ENCODE measurements at places on chromosomes 11 and 22. TPM values are rescaled to one million over a fixed set of nuclear protein-coding genes. Genes with fewer than 3 reads are reported as not detected.

Gene A4GALT
- not detected for total RNA-seq

Gene OR8G5
- not detected for total RNA-seq

Gene MPPED2
- total RNA-seq = 0.19 TPM

Gene FUT4
- 6.2 TPM for total RNA-seq

Gene C11orf86
- total RNA-seq = not detected

GRCh38 chr11:73142128-73142377 is at the start of gene FCHSD2:
Gene FCHSD2, minus strand, starts transcription at chr11:73142318. Its CDS starts 441 bp downstream, at chr11:73141877.
- peak; percentile 68 for DNase-seq
- peak within 1 kb of the TSS; percentile 98 for H3K4me3 ChIP-seq
- peak within 1 kb of the TSS; percentile 96 for H3K27ac ChIP-seq
- H3K4me1 ChIP-seq = peaks cover 41% of the 10 kb centered on the region
- no peaks in the 10 kb centered on the region for H3K27me3 ChIP-seq

- H3K27me3 ChIP-seq = no peaks in the 10 kb centered on the region
- H3K4me3 ChIP-seq = no peak overlapping the region
- DNase-seq = no peak
- H3K4me1 ChIP-seq = no peaks in the 10 kb centered on the region
- H3K36me3 ChIP-seq = peaks cover 11% of the 10 kb centered on the region
- no peak overlapping the region for H3K27ac ChIP-seq
Measured at GRCh38 chr11:44080951-44081350, 14.5 kb upstream of the EXT2 start.

DNA sequence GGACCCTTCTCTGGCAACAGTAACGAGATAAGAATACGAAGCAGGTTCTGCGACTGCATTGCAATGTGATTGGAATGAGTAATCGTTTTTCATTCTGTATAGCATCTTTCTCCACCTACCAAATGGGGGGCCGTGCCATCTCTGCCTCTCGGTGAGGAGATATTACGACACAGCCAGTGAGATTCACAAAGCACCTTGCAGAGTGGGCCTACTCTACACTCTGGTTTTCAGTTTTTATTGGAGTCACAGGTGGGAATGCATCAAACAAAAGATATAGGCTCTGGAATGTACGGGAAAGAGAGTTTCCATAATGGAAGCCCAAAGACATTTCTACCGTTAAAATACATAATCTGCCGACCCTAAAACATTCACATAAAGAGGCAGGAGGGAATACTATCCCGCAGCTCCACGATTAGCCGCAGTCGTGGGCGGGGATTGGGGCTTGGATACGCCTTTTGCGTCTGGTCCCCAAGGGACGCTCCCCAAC is 423 bp upstream of the RTN3 start:
- H3K36me3 ChIP-seq = no peaks in the 10 kb centered on the region
- H3K27me3 ChIP-seq = no peaks in the 10 kb centered on the region
- H3K4me1 ChIP-seq = peaks cover 20% of the 10 kb centered on the region
- no peak for DNase-seq
- H3K4me3 ChIP-seq = peak overlapping the region; percentile 85
- H3K27ac ChIP-seq = peak overlapping the region; percentile 75

GRCh38 chr22:20926243-20926642 is 9.0 kb downstream of the CRKL start:
- H3K4me1 ChIP-seq = peaks cover 44% of the 10 kb centered on the region
- no peaks in the 10 kb centered on the region for H3K27me3 ChIP-seq
- DNase-seq = no peak
- H3K4me3 ChIP-seq = no peak overlapping the region
- H3K36me3 ChIP-seq = peaks cover 37% of the 10 kb centered on the region

GRCh38 chr11:6260207-6260726 is 629 bp downstream of the CCKBR start:
- H3K4me3 ChIP-seq = no peak overlapping the region
- DNase-seq = no peak
- peaks cover 17% of the 10 kb centered on the region for H3K27me3 ChIP-seq

GRCh38 chr11:128727796-128728431 is 34.0 kb downstream of the FLI1 start:
- H3K27ac ChIP-seq = peak overlapping the region; percentile 44
- H3K4me1 ChIP-seq = peaks cover 92% of the 10 kb centered on the region
- H3K27me3 ChIP-seq = no peaks in the 10 kb centered on the region
- peaks cover 14% of the 10 kb centered on the region for H3K36me3 ChIP-seq
- no peak overlapping the region for H3K4me3 ChIP-seq

DNA sequence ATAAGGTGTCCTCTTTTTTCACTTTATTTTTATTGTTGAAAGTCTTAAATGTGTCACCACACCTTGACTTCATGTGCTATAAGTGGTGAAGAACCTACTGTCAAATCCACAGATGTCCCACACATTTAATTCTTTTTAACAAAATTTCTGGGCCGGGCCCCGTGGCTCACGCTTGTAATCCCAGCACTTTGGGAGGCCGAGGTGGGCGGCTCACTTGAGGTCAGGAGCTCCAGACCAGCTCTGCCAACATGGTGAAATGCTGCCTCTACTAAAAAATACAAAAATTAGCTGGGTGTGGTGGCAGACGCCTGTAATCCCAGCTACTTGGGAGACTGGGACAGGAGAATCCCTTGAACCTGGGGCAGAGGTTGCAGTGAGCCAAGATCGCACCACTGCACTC is 3.0 kb downstream of the CBL start:
- peaks cover 28% of the 10 kb centered on the region for H3K4me1 ChIP-seq
- no peak overlapping the region for H3K4me3 ChIP-seq
- no peak for DNase-seq
- peaks cover 8% of the 10 kb centered on the region for H3K36me3 ChIP-seq

- H3K36me3 ChIP-seq = no peaks in the 10 kb centered on the region
- H3K4me3 ChIP-seq = no peak overlapping the region
- H3K27me3 ChIP-seq = no peaks in the 10 kb centered on the region
- H3K4me1 ChIP-seq = peaks cover 22% of the 10 kb centered on the region
- DNase-seq = peak; percentile 57
Measured at GRCh38 chr11:2772544-2773031, 72.8 kb upstream of the KCNQ1OT1 start.

DNA sequence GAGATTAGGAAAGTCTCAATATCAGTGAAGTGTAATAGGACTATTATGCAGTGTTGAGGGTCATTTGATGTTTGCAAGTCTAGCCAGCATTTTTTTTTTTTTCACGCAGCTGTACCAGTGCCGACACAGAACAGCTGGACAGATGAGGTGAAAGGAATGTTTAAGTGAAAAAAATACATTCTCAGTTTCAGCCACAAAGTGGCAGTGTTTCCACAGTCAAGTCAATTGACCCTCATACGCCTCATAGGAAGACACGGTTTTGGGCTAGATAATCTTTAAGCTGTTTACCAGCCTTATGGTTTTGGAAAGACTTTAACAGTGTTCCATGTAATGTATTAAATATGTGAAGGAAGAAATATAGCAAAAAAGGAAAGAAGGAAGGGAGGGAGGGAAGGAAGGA is 349.9 kb upstream of the ANO3 start:
- no peak overlapping the region for H3K27ac ChIP-seq
- H3K27me3 ChIP-seq = no peaks in the 10 kb centered on the region
- DNase-seq = no peak
- no peaks in the 10 kb centered on the region for H3K36me3 ChIP-seq

DNA sequence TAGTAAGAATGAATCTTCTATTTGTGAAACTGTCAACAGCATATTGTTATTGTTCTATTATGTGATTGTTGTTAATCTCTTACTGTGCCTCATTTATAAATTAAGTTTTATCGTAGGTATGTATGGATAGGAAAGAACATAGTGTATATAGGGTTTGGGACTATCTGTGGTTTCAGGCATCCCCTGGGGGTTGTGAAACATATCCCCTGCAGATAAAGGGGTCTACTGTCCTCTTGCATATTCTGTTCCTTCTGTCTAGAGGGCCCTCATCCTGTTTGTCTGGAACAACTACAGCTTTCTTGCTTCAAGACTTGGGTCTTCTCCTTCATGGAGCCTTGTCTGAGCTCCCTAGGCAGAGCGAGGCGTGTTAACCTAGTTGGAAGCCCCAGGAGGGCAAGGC is 159.6 kb downstream of the KIRREL3 start:
- no peak for DNase-seq
- H3K27ac ChIP-seq = no peak overlapping the region
- H3K4me3 ChIP-seq = no peak overlapping the region
- peaks cover 4% of the 10 kb centered on the region for H3K27me3 ChIP-seq
- H3K36me3 ChIP-seq = no peaks in the 10 kb centered on the region
- no peaks in the 10 kb centered on the region for H3K4me1 ChIP-seq

DNA sequence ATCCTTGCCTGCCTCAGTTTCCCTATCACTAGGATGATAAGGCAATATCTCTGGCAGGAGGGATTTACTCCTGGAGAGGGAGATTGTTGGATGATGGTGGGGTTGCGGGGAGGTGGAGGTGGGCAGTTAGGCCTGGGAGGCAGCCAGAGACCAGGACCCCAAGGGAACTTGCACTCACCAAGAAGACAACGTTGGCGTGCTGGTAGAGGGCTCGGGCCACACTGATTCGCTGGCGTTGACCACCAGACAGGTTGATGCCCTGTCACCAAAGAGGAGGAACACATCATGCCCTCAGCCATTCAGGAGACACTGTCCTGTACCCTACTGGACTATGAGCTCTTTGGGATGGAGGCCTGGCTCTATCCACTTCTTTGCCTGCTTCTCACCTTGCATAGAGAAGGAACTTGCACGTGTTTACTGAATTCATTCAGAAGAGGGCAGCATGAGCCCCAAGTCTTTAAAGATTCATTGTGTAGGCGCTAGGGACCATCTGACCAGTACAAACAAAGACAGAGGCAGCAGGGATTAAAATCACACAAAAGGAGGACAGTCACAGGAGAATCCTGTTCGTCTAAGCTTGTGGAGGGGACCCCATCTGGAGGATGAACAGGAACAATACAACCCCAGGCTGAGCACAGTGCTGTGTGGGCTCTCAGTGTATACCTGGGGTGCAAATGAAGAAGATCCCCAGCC is 24.2 kb upstream of the KCNJ11 start:
- no peak overlapping the region for H3K4me3 ChIP-seq
- no peaks in the 10 kb centered on the region for H3K36me3 ChIP-seq
- H3K27me3 ChIP-seq = peaks cover 13% of the 10 kb centered on the region

DNA sequence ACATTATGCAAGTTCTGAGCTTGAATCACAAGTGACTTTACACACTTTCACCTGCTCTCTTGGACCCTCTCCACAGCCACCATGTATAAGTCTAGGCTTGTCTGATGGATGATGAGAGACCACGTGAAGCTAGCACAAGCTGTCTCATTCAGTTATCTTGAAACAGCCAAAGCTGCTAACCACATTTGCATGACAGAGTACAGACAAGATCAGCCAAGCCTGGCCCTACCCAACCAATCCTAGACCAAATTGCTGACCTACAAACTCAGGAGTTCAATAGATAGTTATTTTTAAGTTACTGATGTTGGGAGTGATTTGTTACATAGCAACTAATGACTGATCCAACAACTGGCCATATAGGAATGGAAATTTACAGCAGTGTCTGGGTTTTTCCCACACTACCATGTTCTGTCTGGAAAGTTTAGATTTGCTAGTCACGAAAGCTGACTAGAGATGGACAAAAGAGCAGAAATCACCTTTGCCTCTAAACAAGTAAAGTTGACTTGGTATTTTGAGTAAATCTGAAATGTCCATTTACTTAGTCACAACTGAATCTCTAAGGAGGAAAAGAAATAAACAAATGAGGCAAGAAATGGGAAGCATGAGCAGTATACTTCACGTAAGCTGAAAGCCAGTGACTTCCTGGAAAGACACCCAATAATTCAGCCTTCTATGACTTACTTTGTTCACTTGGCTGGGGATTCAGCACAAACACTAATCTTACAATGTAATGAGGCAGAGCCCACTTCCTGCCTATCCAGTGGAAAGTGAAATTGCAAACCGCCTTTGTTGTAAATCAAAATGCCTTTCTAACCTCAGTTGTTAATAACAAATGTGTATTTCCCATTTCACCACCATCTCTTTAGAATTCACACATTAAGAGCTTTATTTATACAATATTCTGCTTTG is 101.7 kb downstream of the FAM181B start:
- no peak overlapping the region for H3K4me3 ChIP-seq
- H3K27me3 ChIP-seq = peaks cover 6% of the 10 kb centered on the region
- H3K36me3 ChIP-seq = no peaks in the 10 kb centered on the region
- peak overlapping the region; percentile 82 for H3K27ac ChIP-seq
- H3K4me1 ChIP-seq = peaks cover 2% of the 10 kb centered on the region

- no peak overlapping the region for H3K27ac ChIP-seq
- H3K27me3 ChIP-seq = no peaks in the 10 kb centered on the region
- DNase-seq = no peak
- H3K4me3 ChIP-seq = no peak overlapping the region
- H3K36me3 ChIP-seq = peaks cover 21% of the 10 kb centered on the region
Measured at GRCh38 chr11:96033599-96033998, 109.7 kb upstream of the MTMR2 start.

- H3K27me3 ChIP-seq = peaks cover 3% of the 10 kb centered on the region
- DNase-seq = no peak
- no peak overlapping the region for H3K4me3 ChIP-seq
- no peak overlapping the region for H3K27ac ChIP-seq
Measured at GRCh38 chr11:83303316-83303715, 17.1 kb upstream of the CCDC90B start.

Measured in activated naive CD8-positive, alpha-beta T cell treated with anti-CD3 and anti-CD28 coated beads for 36 hours (primary cell).